ENCODE measurements at places on chromosomes 5 and 9. TPM values are rescaled to one million over a fixed set of nuclear protein-coding genes. Genes with fewer than 3 reads are reported as not detected.

DNA sequence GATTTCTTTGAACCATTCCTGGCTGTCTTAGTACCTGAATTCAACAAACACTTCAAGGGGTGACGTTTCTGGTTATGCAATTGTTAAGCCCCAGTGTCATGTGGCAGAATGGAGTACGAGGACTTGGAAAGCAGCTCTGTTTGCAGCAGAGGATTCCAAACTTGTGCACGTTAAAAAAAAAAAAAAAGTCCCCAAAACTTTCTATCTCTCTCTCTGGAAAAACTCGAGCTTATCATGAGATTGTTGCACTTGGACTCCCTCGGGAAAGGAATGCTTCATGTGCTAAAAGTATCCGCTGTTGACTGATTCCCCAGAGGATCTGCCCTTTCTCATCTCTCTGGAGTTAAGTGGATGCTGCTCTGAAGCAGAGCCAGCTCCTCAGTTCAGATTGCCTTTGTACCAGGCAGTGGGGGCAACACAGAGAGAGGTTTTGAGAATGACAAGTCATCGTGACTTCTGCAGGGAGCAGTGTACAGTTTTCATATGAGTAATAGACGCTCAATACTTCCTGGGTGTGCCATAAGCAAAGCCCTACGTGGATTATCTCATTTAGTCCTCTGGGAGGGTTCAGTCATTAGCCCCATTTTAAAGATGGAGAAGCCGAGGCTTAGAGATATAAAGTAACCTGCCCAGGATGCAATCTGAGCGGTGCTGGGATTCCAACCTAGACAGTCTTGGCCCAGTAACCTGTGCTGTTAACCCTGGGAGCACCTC is 28.1 kb downstream of the TMOD1 start:
- no peak for DNase-seq

DNA sequence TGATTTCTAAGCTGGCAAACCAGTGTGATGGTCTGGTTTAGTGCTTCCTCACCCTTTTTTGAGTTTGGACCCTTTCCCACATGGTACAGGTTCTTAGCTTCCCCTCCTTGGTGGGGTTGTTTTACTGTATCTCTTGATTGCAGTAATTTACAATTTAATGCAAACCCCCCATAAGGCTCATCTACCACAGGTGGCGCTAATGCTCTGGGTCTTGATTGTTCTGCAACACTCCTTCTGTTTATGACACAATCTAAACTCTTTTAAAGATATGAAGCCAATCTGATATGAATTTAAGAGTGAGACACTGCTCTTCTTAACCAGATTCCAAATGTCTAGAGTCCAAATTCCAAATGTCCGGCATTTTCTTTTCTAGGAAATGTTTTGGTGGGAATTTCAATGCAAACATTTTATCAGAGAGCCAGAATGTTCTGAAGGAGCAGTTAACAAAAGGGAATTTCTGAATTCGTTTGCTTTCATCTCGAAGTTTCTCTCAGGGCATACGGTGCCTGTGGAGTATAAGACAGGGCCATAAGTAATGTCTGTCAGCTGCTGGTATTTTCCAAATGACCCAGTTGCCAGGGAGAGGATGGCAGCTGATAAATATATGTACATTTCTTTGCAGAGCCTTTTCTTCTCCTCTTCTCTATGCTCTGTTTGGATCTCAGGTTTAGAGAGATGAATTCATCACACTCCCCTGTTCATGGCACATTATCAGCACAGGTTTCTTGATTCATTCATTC is 246.8 kb downstream of the ARHGAP26 start:
- peak; percentile 67 for DNase-seq

GRCh38 chr5:179115845-179116524 is 55.8 kb downstream of the ZNF354C start:
- DNase-seq = no peak

DNA sequence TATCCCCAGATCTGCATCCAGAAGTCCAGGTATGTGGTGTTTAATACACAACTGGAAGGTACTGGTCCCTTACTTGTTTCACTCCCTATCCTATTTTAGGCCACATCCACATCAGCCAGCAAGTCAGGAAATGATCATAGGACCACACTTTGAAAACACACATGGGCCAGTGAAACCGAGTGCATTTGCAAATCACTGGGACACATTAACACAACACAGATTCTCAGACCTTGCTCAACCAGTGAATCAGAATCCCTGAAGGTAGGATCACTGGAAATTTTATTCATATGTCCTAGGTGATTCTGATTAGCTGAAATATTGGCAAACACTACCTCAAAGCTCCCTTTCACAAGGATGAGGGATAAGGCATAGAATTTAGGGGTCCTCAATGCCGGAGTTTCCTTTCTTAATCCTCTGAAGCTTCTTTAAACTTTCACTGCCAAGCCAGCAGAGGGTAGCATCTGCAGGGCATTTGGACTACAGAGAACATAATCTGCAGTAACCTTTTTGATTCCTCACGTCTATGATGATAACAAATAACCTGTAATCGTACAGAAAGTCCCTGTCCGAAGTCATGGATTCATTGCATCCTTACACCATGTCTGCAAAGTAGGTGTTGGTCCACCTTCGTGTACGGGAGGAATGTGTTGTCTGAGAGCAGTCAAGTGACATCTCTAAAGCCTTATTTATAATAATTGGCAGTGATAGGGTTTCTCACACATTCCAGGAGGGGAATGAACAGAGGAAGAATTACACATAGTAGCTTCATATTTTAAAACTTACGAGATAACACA is 11.0 kb upstream of the ABLIM3 start:
- peak; percentile 45 for DNase-seq

The OR1Q1 gene
- total RNA-seq = not detected
